Right lung (tissue), 10 donors: ENCODE measurements at places on chromosomes 16 and 17. TPM values are rescaled to one million over a fixed set of nuclear protein-coding genes. Genes with fewer than 3 reads are reported as not detected.

DNA sequence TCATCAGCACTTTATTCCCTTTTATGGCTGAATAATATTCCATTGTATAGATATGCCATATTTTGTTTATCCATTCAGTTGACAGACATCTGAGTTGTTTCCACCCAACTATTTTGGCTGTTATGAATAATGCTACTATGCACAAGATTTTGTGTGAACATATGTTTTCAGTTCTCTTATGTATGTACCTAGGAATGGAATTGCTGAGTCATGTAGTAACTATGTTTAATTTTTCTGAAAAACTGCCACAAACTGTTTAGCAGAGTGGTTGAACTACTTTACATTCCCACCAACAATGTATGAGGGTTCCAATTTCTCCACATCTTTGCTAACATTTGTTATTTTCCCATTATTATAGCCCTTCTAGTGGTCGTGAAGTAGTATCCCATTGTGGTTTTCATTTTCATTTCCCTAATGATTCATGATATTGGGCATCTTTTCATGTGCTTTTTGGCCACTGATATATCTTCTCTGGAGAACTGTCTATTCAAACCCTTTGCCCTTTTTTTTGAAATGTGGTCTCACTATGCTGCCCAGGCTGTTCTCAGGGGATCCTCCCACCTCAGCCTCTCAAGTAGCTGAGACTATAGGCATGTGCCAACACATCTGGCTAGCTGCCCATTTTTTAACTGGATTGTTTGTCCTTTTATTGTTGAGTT, 26.3 kb downstream of the SMURF2 start:
- no peak for DNase-seq

- DNase-seq = no peak
Measured at GRCh38 chr16:47370536-47370935, 90.3 kb downstream of the ITFG1 start.

The ZNF747 gene
- 10.1 TPM for polyA plus RNA-seq

GRCh38 chr16:30769379-30770089, 7.4 kb downstream of the RNF40 start:
- DNase-seq = no peak

The IGSF6 gene
- 6.5 TPM for polyA plus RNA-seq

The RNU2-1 gene
- not detected for polyA plus RNA-seq

DNA sequence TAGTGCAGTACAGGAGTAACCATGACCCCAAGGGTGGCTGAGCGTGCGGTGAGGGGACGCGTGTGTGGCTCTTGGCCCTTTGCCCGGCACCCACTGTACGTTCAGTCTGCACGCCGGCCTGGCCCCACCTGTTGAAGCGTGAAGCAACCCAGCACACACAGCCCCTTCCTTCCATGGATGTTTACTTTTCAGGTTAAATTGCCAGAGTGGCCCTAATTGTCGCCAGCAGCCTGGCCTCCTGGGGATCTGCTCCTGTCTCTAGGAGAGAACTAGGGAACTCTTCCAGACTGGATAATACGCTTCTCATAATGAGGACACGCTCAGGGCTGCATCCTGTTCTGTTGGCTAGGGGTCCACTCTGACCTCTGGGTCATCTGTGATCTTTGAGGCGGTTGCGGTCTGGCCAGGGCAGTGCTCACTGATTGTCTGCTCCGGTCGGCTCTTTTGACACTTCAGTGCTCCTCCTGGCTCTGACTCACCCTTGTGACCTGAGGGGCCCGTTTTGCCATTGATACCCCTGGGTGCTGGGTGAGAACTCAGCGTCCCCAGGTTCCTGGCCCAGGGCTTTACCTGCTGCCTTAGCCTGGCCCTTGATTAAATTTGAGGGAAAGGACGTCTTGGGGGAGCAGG, 27.7 kb downstream of the TPSG1 start:
- DNase-seq = no peak

- DNase-seq = no peak
Measured at GRCh38 chr17:34913001-34913400, 48.3 kb downstream of the CCT6B start.

DNA sequence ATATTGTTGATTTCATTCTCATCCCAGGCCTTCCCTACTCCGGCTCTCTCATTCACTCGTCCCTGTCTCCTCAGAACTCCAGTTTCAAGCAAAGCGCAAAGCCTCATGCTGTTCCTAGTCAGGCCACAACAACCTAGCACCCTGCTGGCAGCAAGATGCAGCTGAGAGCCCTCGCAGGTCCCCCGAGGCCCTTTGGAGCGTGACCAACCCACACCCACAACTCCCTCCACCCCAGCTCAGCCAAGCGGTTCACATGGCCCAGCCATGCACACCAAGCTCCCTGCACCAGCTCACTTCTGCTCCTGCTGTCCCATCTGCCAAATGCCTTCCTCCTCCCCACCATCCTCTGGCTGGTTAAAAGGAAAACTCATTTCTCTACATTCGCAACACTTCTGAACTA, 195.8 kb downstream of the IRX5 start:
- DNase-seq = no peak

DNA sequence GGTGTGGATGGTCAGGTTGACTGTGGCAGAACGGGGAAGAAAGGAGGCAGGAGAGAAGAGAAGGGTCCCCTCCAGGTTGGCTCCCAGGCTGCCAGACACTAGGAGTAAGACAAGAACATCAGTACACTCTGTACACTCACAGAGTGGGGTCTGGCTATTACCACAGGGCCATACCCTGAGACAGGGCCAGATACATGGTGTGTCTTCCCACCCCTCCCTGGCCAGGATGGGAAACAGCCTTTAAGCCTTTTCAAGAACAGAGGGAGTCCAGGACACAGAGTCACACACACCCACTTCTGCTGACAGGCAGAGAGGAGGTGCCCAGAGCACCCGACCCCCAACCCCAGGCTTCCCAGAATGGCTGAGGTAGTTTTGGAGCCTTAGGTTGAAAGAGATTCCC, 99.4 kb downstream of the LITAF start:
- DNase-seq = no peak

The NPIPB8 gene
- polyA plus RNA-seq = 0.79 TPM

The SCIMP gene
- 2.2 TPM for polyA plus RNA-seq

- no peak for DNase-seq
Measured at GRCh38 chr16:71927383-71927782, 32.1 kb downstream of the IST1 start.

GRCh38 chr17:80428363-80428762, 13.4 kb downstream of the ENDOV start:
- no peak for DNase-seq

The MT1E gene
- polyA plus RNA-seq = 10.6 TPM

The HS3ST2 gene
- polyA plus RNA-seq = not detected

DNA sequence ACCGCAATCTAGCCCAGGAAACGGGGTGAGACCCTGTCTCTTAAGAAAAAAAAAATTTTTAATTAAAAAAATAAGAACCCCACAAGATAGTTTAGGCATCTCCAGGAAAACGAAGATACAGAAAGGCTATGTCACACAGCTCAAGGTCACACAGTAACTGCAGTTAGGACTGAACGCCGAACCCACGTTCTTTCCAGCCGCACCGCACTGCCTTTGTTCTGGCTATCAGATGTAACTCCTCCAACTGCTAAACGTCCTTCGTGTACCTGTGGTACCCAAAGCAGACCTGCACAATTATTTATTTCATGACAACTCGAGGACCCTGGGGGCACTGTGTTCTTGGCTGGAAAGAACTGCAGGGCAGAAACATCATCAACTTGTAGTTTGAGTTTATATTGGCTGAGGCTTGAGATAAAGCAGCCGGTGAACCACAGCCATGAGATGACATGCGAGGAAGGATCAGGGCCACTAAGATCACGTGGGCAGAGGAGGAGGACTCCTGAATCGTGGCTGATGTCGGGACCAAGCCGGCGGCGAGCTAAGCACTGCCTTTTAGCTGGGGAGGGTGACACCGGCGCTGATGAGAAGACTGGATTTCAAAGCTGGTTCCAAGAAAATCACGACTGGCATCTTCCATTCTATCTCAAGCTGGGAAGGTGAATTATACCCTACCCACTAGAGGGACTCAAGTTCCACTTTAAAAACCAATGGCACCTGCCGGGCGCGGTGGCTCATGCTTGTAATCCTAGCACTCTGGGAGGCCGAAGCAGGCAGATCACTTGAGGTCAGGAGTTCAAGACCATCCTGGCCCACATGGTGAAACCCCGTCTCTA, 20.7 kb upstream of the MNT start:
- DNase-seq = peak; percentile 52

The KRTAP4-6 gene
- polyA plus RNA-seq = not detected

DNA sequence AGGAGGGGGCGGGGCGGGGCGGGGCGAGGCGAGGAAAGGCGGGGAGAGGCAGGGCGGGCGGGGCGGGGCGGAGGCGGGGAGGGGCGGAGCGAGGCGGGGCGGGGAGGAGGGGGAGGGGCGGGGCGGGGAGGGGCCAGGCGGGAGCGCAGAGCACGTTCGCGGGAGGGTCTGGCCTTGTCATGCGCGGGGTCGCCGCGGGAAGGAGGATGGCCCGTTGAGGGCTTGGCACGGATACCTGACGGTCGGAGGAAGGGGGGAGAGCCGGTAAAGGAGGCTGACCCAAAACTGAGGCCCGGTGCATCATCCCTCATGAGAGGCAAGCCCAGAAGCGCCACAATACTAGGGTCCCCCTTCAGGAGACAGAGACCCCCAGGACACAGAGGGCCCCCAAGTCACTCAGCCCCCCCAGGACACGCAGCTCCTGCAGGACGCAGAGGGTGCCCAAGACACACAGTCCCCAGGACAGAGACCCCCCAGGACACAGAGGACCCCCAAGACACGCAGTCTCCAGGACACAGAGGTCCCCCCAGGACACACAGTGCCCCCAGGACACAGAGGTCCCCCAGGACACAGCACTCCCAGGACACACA, 593 bp upstream of the WDR45B start:
- peak; percentile 29 for DNase-seq

The HCRT gene
- not detected for polyA plus RNA-seq

DNA sequence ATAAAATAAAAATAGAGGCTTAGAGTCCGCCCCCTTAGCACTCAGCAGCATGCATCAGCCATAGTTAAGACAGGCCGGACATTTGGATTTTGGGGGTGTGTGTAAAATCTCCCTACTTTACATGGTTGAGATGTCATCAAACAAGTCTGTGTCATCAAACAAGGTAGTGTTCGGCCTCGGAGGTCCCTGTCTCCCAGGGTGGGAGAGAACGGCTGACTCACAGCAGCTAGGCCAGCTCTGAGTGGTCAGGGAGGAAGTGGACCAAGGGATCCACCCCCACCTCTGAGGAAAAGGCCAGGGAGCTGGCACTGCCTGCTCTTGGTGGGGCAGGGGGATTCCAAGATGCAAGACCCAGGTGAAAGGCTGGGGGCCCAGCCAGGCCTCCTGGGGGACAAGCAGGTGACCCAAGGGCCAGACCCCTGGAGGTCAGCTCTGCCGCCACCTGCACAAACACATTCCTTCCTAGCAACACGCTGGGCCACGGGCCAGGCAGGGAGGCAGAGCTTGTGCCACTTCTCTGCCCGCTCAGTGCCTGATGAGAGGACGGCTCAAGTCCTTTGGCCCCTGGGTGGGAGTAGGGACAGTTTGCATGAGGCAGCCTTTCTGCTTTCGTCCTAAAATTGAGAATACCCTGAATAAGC, 28.5 kb downstream of the KIFC3 start:
- no peak for DNase-seq

The C16orf92 gene
- polyA plus RNA-seq = not detected

The TEKT1 gene
- polyA plus RNA-seq = 11.3 TPM

The CACNA1H gene
- 4.4 TPM for polyA plus RNA-seq

The MYH1 gene
- not detected for polyA plus RNA-seq

The MYCBPAP gene
- polyA plus RNA-seq = 5.2 TPM

DNA sequence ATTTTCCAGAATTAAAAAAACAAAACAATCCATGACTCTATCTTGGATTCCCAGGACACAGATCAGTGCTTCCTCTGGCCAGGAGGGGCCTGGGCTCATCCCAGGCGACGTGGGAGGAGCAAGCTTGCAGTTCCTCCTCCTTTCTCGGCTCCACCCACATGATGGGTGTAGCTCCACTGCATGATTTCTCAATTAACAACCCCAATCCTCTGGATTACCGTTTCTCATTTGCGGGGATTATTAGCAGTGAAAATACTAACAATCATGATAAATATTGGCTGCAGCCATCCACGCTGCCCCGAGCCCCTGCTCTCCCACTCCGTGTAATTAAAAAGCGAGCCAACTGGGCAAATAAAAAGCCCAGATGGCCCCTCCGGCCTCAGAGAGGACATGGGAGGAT, 46.4 kb upstream of the SDK2 start:
- no peak for DNase-seq

The RARA gene
- polyA plus RNA-seq = 59.8 TPM

GRCh38 chr17:2545393-2545792, 33.7 kb upstream of the METTL16 start:
- DNase-seq = no peak

The SHCBP1 gene
- 11.4 TPM for polyA plus RNA-seq

GRCh38 chr17:60862482-60862881, 184.8 kb downstream of the BCAS3 start:
- DNase-seq = no peak

GRCh38 chr17:64661726-64661975, 456 bp downstream of the SMURF2 start:
- peak; percentile 14 for DNase-seq

The KRTAP9-2 gene
- not detected for polyA plus RNA-seq

The ARHGAP23 gene
- 28.4 TPM for polyA plus RNA-seq

The LYRM9 gene
- 22.3 TPM for polyA plus RNA-seq

DNA sequence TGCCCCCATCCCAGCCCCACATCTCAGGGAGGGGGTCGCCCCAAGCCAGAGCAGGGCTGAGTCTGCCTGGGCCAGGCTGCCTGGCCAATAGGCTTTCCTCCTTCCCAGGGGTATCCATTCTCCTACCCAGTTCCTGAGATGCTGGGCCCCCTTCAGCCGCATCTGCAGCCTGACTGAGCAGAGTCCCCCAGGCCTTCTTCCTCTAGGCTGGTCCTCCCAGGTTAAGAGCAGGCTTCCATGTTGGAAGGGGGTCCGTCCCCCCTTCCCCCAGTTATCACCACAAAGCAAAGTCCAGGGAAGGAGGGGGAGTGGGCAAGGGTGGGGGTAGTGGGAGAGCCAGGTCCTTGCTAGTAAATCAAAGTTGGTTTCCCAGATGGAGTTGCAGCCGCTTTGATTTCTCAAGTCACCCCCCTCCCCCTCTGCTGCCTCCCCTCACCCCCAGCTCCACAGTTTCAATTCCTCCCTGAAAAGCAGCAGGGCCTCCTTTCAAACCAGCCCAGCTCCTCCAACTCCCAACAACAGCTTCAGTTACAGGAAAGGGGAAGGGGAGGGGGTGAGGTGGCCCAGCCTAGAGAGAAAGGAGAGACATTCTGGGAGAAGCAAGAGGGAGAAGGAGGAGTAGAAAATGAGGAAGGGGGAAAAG, 9.5 kb upstream of the FZD2 start:
- no peak for DNase-seq

- DNase-seq = no peak
Measured at GRCh38 chr17:4560421-4560820, at the start of gene GGT6. GGT6 (minus strand) TSS chr17:4560577; CDS start chr17:4560521, 56 bp downstream.
